Activated CD4-positive, alpha-beta memory T cell treated with anti-CD3 and anti-CD28 coated beads, Interleukin-2, amount 10 ng/mL, durations not matched to agents 7 days and 5 days (primary cell): ENCODE measurements at places on chromosomes 4 and X. TPM values are rescaled to one million over a fixed set of nuclear protein-coding genes. Genes with fewer than 3 reads are reported as not detected.

ZNF718 gene
- 8.9 TPM for total RNA-seq

SUPT20HL2 gene
- total RNA-seq: not detected

GPAT3 gene
- 27.2 TPM for total RNA-seq

DDIT4L gene
- total RNA-seq: 1.1 TPM

MAGEA2B gene
- total RNA-seq: not detected

GPM6B gene
- total RNA-seq: not detected

GRCh38 chrX:123487236-123487635 lies 245.6 kb downstream of the THOC2 start:
- DNase-seq: no peak
- H3K36me3 ChIP-seq: no peaks in the 10 kb centered on the region
- no peak overlapping the region for H3K27ac ChIP-seq
- no peaks in the 10 kb centered on the region for H3K4me1 ChIP-seq

- no peaks in the 10 kb centered on the region for H3K36me3 ChIP-seq
- no peak for DNase-seq
- no peak overlapping the region for H3K27ac ChIP-seq
- H3K4me3 ChIP-seq: no peak overlapping the region
Measured at GRCh38 chr4:185513489-185514181, 21.7 kb downstream of the PDLIM3 start.

DNA sequence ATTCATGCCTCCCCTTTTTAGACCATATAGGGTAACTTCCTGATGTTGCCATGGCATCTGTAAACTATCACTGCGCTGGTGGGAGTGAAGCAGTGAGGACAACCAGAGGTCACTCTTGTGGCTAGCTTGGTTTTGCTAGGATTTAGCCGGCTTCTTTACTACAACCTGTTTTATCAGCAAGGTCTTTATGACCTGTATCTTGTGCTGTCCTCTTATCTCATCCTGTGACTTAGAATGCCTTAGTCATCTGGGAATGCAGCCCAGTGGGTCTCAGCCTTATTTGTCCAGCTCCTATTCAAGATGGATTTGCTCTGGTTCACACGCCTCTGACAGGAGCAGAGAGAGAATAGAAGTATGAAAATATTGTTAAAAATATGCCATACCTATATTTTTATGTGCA lies 355.7 kb downstream of the ADGRL3 start:
- no peaks in the 10 kb centered on the region for H3K36me3 ChIP-seq
- H3K4me1 ChIP-seq: no peaks in the 10 kb centered on the region
- no peak overlapping the region for H3K27ac ChIP-seq
- H3K4me3 ChIP-seq: no peak overlapping the region
- no peaks in the 10 kb centered on the region for H3K27me3 ChIP-seq

GRCh38 chr4:119525005-119525749 lies 103.4 kb downstream of the PDE5A start:
- DNase-seq: no peak
- peaks cover 20% of the 10 kb centered on the region for H3K36me3 ChIP-seq
- no peaks in the 10 kb centered on the region for H3K4me1 ChIP-seq
- H3K4me3 ChIP-seq: no peak overlapping the region
- no peak overlapping the region for H3K27ac ChIP-seq
- H3K27me3 ChIP-seq: no peaks in the 10 kb centered on the region

- no peaks in the 10 kb centered on the region for H3K27me3 ChIP-seq
- no peak for DNase-seq
- H3K27ac ChIP-seq: no peak overlapping the region
- peaks cover 27% of the 10 kb centered on the region for H3K4me1 ChIP-seq
Measured at GRCh38 chr4:183426507-183426906, 17.9 kb upstream of the CDKN2AIP start.

GRCh38 chrX:56986138-56986537 lies 9.2 kb downstream of the SPIN3 start:
- H3K4me3 ChIP-seq: no peak overlapping the region
- H3K36me3 ChIP-seq: peaks cover 23% of the 10 kb centered on the region
- H3K4me1 ChIP-seq: peaks cover 13% of the 10 kb centered on the region
- no peak for DNase-seq
- H3K27me3 ChIP-seq: no peaks in the 10 kb centered on the region

GRCh38 chr4:30714408-30715031 lies 5.6 kb upstream of the PCDH7 start:
- H3K4me1 ChIP-seq: peaks cover 20% of the 10 kb centered on the region
- H3K27me3 ChIP-seq: peaks cover 30% of the 10 kb centered on the region
- no peak overlapping the region for H3K27ac ChIP-seq
- no peak for DNase-seq
- peaks cover 4% of the 10 kb centered on the region for H3K36me3 ChIP-seq

- H3K27ac ChIP-seq: no peak overlapping the region
- no peaks in the 10 kb centered on the region for H3K4me1 ChIP-seq
- no peaks in the 10 kb centered on the region for H3K36me3 ChIP-seq
- H3K4me3 ChIP-seq: no peak overlapping the region
- DNase-seq: no peak
Measured at GRCh38 chr4:162461952-162462351, 298.2 kb upstream of the FSTL5 start.

DNA sequence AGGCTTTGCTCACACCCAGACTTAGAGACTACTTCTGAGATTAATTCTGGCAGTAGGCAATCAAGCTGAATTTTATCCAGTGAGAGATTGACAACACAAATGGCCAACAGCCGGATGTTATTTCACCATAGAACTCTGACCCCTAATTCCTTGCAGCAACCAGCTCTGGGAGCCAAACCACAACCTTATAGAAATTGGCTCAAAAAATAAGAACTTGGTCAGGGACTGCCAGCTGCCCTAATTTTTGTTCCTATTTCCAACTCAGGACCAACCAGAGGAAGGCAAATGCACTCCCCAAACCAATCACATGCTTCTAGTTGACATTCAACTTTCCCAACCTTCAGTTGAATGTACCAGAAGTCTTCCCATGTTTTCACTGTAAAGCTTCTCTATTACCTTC lies 269.7 kb downstream of the HS3ST1 start:
- DNase-seq: no peak
- no peak overlapping the region for H3K4me3 ChIP-seq
- H3K27me3 ChIP-seq: peaks cover 2% of the 10 kb centered on the region
- H3K36me3 ChIP-seq: no peaks in the 10 kb centered on the region

DNA sequence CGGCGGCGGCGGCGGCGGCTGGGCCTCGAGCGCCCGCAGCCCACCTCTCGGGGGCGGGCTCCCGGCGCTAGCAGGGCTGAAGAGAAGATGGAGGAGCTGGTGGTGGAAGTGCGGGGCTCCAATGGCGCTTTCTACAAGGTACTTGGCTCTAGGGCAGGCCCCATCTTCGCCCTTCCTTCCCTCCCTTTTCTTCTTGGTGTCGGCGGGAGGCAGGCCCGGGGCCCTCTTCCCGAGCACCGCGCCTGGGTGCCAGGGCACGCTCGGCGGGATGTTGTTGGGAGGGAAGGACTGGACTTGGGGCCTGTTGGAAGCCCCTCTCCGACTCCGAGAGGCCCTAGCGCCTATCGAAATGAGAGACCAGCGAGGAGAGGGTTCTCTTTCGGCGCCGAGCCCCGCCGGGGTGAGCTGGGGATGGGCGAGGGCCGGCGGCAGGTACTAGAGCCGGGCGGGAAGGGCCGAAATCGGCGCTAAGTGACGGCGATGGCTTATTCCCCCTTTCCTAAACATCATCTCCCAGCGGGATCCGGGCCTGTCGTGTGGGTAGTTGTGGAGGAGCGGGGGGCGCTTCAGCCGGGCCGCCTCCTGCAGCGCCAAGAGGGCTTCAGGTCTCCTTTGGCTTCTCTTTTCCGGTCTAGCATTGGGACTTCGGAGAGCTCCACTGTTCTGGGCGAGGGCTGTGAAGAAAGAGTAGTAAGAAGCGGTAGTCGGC lies 528 bp downstream of the FMR1 start:
- H3K27me3 ChIP-seq: no peaks in the 10 kb centered on the region
- peak overlapping the region; percentile 97 for H3K4me3 ChIP-seq
- DNase-seq: peak; percentile 30
- H3K27ac ChIP-seq: peak overlapping the region; percentile 98

DNA sequence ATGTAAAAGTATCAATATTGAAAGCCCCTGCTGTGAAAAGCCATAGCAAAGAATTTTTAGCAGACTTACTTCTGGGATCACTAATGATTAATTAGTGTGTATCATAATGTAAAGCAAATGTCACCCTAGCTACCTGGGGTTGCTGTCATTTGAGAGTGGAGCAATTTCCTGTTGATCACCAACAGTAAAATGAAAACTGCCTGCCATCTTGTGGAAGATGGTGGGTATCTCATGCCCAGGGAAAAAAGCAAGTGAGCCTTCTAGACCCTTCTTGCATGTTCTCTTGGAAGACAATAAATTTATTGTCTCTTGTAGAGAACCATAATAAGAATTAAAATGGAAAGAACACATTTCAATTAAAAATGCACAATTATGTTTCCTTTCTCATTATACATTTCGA lies 360.2 kb downstream of the ZIC3 start:
- no peak for DNase-seq
- no peaks in the 10 kb centered on the region for H3K4me1 ChIP-seq
- no peak overlapping the region for H3K27ac ChIP-seq
- H3K36me3 ChIP-seq: no peaks in the 10 kb centered on the region
